ENCODE measurements at places on chromosomes 3 and 15.
A peak's percentile ranks its signal among the peaks of the same experiment; 100 is the strongest.

- DNase-seq: no peak
Observed at GRCh38 chr3:112818289-112818688, 28.4 kb downstream of the CD200R1L start.

- no peak for DNase-seq
Observed at GRCh38 chr3:188319569-188319968, 165.6 kb downstream of the LPP start.

GRCh38 chr15:44397869-44398268 is 29.6 kb upstream of the CTDSPL2 start:
- DNase-seq: no peak

- DNase-seq: peak; percentile 58
Observed at GRCh38 chr15:93088200-93088980, 621 bp downstream of the RGMA start.

GRCh38 chr3:52299247-52299878 is 11.7 kb downstream of the GLYCTK start:
- no peak for DNase-seq

- no peak for DNase-seq
Observed at GRCh38 chr15:85071061-85071460, 89.4 kb downstream of the PDE8A start.

- no peak for DNase-seq
Observed at GRCh38 chr3:123353850-123354233, 95.0 kb downstream of the ADCY5 start.

DNA sequence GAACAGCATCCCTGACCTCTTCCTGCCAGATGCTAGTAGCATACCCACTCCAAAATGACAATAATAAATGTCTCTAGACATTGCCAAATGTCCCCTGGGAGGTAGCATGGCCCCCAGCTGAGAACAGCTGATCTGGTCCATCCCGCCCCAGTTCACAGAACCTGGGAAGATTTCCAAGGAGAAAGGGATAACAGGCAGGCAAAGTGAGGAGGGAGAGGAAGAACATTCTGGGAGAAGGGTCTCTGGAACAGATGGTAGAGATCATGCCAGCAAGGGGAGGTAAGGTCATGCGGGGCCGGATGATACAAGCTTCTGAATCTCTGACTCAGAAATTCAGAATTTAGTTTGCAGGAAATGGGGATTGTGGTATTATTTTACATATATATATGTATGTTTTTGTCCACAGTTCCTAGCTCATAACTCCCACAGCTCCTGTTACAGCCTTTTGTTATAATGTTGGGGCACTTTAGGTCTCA is 192.7 kb downstream of the SUCLG2 start:
- DNase-seq: no peak

- no peak for DNase-seq
Observed at GRCh38 chr3:169891886-169892285, 19.5 kb upstream of the SAMD7 start.

DNA sequence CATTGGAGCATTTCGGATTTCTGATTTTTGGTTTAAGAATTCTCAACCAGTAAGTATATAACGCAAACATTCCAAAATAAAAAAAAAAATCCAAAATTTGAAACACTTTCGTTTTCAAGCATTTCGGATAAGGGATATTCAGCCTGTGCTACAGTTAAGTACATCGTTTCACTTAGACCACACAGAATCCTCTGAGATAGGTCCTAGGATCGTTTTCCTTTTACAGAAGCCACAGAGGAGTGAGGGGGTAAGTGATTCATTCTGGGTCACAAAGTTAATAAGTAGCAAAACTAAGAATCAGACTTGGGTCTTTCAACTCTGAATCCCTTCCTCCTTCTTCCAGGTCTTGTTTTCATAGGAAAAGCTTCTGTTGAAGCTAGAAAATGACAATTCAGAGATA is 249.3 kb downstream of the BBX start:
- no peak for DNase-seq

- peak; percentile 47 for DNase-seq
Observed at GRCh38 chr3:98259707-98260106, 4.3 kb upstream of the OR5H6 start.

GRCh38 chr3:107061466-107061865 is 315.8 kb upstream of the CCDC54 start:
- DNase-seq: no peak

GRCh38 chr3:104388619-104389018 is 978.1 kb upstream of the ALCAM start:
- no peak for DNase-seq

- no peak for DNase-seq
Observed at GRCh38 chr15:99452010-99452409, 113.8 kb upstream of the MEF2A start.

GRCh38 chr3:101144105-101144504 is 150.9 kb upstream of the ABI3BP start:
- DNase-seq: no peak

DNA sequence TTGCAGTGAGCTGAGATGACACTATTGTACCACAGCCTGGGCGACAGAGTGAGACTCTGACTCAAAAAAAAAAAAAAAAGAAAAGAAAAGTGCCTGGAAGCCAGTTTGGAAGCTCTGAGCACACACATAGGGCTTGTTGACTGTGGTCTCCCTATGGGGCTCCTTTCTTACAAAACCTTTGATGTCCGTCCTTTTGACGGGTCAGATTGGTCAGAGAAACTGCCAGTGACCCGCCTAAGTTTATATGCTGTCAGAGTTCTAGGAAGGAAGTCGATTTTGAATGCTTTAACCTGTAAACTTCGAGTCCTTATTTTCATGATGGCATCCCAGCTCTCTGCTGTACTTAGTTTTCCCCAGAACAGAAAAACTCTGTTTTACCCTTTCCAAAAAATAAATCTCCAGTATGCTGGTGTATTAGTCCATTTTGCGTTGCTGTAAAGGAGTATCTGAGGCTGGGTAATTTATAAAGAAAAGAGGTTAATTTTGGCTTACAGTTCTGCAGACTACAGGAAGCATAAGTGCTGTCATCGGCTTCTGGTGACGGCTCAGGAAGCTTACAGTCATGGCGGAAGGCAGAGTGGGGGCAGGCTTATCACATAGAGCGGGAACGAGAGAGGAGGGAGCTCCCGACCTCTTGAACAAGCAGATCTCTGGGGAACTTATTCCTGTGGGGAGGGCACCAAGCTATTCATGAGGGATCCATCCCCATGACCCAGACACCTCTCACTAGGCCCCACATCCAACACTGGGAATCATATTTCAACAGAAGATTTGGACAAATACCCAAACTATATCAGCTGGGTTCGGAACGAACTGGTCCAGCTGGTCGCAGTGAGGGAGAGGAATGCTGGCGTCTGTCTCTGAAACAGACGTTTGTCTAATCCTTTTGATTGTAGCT is 72.3 kb downstream of the LMLN start:
- no peak for DNase-seq

GRCh38 chr3:34696831-34697230 is 898.4 kb downstream of the PDCD6IP start:
- no peak for DNase-seq

- DNase-seq: no peak
Observed at GRCh38 chr3:81451611-81452010, 309.8 kb downstream of the GBE1 start.

DNA sequence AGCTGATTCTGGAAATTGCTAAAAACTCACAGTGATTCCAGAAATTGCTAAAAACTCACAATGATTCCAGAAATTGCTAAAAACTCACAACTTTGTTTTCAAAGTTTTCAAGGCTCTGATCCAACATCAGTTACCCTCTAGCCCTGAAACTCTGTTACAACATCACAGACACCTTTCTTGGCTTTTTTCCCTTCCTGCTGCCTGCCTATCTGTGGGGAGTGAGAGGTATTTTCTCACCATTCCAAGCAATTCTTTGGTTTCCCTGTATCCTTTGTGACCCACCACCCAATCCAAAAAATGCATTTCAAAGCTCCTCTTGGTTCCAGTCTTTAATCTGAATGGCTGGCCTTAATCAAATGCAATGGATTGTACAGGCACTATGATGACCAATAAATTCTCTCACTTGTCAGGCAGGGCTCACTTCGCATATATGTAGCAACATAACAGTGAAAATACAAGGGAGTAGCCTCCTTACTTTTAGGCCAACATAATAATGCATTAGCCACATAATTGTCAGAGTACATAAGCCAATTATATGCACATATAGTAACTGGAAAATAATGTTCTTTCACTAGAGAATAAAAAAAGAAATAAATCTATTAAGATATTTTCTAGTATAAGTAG is 1139.0 kb downstream of the ROBO2 start:
- DNase-seq: no peak

GRCh38 chr3:131928593-131928992 is 106.2 kb downstream of the CPNE4 start:
- DNase-seq: no peak

DNA sequence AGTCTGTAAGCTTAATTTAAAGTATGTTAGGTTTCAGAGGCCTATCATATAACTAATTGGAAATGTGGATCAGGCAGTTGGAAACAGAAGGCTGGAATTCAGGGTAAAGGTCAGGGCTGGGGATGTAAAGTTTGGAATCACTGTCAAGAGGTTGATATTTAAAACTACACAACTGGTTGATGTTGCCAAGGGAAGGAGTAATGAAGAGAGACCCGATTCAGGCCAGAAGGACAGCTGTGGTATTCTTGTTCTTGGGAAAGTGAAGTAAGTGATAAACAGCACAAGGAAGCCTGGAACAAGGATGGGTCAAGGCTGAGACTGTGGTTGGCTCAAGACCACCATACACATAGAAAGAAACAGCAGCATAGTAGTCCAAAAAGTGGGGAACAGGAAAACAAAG is 654.2 kb downstream of the NTRK3 start:
- no peak for DNase-seq

GRCh38 chr15:94395640-94396039 is 164.3 kb downstream of the MCTP2 start:
- DNase-seq: no peak

DNA sequence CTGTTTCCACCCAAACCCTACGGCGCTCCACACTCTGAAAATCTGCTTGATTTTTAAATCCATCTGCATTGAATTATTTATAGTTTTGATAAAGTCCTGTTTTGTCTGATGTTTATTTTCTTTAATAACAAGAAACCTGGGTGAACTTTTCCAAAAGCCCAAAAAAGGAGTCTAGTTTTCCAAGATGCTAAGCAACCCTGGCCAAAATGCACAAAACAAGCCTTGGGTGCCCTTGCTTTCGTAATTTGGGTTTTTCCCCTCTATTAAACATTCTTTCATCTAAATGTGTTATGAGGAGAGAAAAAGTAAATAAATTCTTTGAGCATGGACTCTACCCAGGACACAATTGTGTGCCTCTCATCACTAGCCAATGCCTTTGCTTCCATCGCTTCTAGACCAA is 468.9 kb downstream of the MCTP2 start:
- no peak for DNase-seq

DNA sequence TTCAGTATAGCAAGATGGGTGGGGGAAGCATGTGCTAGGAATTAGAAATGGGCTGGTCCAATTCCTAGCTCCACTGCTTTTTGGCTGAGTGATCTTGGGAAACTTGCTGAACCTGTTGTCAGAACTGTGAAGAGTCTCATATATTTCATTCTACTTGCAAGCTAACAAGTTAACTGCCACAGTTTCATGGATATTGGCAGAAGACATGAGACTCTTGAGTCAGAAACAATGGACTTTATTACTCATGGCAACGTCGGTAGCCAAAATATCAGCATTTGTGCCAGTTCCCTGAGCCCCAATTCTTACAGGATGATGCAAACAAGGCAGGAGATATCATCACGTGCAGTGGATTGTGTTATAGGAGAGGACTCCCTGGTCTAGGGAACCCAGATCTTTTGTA is 26.6 kb upstream of the PLAAT1 start:
- no peak for DNase-seq

- no peak for DNase-seq
Observed at GRCh38 chr3:45425237-45425933, 37.0 kb downstream of the LARS2 start.

- DNase-seq: no peak
Observed at GRCh38 chr3:141366285-141367037, 1.8 kb upstream of the ZBTB38 start.

- DNase-seq: peak; percentile 47
Observed at GRCh38 chr3:38479431-38480092, 16.6 kb upstream of the EXOG start.

DNA sequence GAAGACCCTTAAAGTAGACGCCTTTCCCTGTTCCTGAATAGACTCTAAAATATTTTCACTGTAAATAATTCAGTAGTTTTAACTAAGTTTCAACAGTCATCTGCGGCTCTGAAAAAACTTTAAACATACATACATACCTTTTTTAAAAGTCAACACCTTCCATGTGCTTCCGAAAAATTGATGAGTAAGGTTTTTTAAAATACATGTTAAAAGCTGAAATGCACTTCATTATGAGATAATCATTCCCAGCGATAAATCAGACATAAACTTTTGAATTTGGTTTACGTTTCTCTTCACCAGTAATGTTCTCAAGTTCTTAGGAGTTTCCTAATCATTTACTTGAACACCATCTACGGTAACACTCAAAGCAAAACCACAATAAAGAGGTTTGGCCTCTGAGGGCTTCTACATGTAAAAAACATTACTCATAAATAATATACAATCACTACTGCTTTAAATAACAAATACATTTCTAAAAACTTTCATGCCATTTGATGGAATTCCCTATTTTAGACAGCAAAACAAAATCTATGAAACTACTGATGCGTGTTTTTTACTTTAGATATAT is 403.5 kb downstream of the SHQ1 start:
- DNase-seq: no peak

DNA sequence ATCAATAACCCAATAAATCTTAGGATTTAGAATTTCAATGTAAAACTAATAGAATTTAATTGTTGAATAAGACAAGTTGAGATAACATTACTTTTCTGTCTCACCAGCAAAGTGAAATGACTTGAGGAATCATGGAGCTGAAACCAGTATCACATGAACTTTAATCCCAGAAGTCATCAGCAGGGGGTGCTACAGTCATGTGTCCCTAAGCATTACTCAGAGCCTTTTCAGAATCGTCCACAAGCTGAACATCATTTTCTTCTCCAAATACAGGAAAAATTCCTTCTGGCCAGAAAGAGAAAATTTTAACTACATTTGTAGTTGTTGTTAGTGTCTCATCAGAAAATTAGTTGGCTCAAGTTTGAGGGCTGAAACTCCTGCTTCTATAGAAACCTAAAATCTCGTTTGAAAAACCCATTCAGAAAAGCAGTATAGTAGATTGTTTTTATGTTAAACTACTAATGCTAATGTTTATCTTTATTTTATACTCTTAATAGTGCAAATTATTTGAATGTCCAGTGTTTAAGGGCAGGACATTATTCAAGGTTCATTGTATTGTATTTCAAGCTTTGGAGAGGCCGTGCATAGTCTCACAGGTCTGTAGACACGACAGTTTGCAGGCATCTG is 384.1 kb downstream of the PLOD2 start:
- peak; percentile 42 for DNase-seq

DNA sequence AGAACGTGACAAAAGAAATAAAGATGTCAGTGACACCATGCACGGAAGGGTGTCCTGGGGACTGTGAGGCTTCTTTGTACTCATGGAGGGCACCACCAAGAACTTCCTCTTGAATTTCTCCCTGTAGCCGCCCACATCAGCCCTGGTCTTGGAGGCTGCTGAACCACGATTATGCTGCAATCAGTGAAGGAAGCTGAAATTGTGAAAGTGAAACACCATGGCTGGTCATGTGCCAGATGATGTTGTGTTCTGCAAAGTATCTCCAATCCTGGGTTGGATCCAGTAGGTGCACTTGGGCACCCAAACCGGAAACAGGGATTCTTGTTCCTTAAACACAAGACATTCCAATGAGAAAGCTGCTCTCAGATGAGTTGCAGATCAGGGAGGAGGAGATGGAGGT is 104.4 kb upstream of the GOLGA6L6 start:
- DNase-seq: no peak

GRCh38 chr3:177842302-177842701 is 645.0 kb upstream of the TBL1XR1 start:
- DNase-seq: no peak

GRCh38 chr3:79517766-79518413 is 249.9 kb downstream of the ROBO1 start:
- peak; percentile 32 for DNase-seq

All from WTC11 (cell line).